ENCODE measurements at places on chromosomes 3 and 15. TPM values are rescaled to one million over a fixed set of nuclear protein-coding genes. Genes with fewer than 3 reads are reported as not detected.

- no peaks in the 10 kb centered on the region for H3K4me1 ChIP-seq
- H3K27me3 ChIP-seq: no peaks in the 10 kb centered on the region
- H3K27ac ChIP-seq: peak overlapping the region; percentile 63
- no peak for DNase-seq
- no peak overlapping the region for H3K4me3 ChIP-seq
- H3K36me3 ChIP-seq: peaks cover 10% of the 10 kb centered on the region
Measured at GRCh38 chr3:52841211-52841980, 6.6 kb upstream of the MUSTN1 start.

DNA sequence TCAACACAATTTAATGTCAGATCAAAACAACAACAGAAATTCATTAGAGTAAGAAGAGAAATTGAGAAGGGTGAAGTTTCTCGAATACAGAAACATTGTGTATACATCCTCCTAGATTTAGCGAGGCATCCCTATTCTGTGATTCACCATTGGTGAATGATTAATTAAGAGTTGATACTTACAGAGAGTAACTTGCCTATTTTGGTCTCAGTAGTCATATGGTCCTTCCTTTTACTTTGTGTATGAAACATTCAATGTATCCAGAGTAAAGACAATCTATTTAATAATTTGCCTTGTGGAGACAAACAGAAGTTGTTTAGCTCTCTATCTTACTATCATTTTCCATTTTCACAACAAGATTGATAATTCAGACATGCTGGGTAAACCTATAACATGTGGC is 432.0 kb downstream of the ZPLD1 start:
- no peak overlapping the region for H3K4me3 ChIP-seq
- no peak overlapping the region for H3K27ac ChIP-seq
- no peaks in the 10 kb centered on the region for H3K36me3 ChIP-seq
- no peaks in the 10 kb centered on the region for H3K4me1 ChIP-seq
- no peaks in the 10 kb centered on the region for H3K27me3 ChIP-seq
- DNase-seq: no peak

DNA sequence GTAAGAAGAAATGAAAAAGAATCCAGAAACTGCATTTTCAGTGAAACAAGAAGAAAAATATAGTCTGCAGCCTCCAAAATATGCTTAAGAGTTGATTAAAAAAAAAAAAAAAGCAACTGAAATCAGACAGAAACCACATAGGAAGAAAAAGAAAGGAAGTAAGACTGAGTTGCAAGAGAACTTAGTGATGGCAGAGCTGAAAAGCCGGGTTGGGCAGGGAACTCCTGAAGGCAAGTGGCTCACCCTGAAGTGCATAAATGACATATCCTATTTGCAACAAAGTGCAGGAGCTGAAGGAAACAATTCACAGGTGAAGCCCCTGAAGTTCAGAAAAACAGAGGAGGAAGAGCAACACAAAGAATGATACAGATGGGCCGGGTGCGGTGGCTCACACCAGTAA is 108.8 kb upstream of the SLC25A36 start:
- peaks cover 10% of the 10 kb centered on the region for H3K4me1 ChIP-seq
- no peak overlapping the region for H3K4me3 ChIP-seq
- no peak overlapping the region for H3K27ac ChIP-seq
- DNase-seq: no peak

- H3K4me1 ChIP-seq: peaks cover 23% of the 10 kb centered on the region
- no peak for DNase-seq
- peaks cover 9% of the 10 kb centered on the region for H3K36me3 ChIP-seq
- H3K27me3 ChIP-seq: peaks cover 10% of the 10 kb centered on the region
- H3K4me3 ChIP-seq: no peak overlapping the region
- H3K27ac ChIP-seq: no peak overlapping the region
Measured at GRCh38 chr15:64623347-64623996, 151.9 kb downstream of the RBPMS2 start.

DNA sequence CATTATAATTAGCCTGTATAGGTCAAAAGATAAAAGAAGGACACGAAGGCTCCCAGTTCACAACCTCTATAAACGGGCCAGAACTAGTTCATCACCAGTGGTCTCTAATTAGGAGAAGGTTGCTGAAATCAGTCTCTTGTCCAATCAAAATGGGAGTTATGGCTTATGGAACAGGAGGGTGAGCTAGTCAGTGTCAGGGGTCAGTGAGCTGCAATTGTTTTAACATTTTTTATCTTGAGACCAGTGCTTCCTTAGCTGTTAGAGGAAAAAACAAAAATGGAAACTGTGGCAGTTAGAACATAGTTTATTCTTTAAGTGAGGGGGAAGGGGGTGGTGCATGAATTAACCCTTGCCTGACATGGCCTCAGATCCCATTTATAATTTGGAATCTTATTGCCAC is 141.7 kb downstream of the KCNMB2 start:
- no peaks in the 10 kb centered on the region for H3K36me3 ChIP-seq
- DNase-seq: no peak
- H3K4me3 ChIP-seq: no peak overlapping the region
- no peaks in the 10 kb centered on the region for H3K27me3 ChIP-seq

The CACNA1D gene
- 3.6 TPM for total RNA-seq

The TGM5 gene
- total RNA-seq: not detected

GRCh38 chr3:32820971-32821685 is 3.3 kb downstream of the TRIM71 start:
- peaks cover 65% of the 10 kb centered on the region for H3K36me3 ChIP-seq
- peaks cover 48% of the 10 kb centered on the region for H3K4me1 ChIP-seq
- no peak for DNase-seq
- H3K4me3 ChIP-seq: peak overlapping the region; percentile 100

GRCh38 chr3:52136513-52136912 is 17.7 kb downstream of the POC1A start:
- DNase-seq: no peak
- H3K27ac ChIP-seq: 0 out of 2 replicates have a peak overlapping the region, but pooled peaks have one; percentile 21
- no peak overlapping the region for H3K4me3 ChIP-seq
- H3K36me3 ChIP-seq: peaks cover 21% of the 10 kb centered on the region
- no peaks in the 10 kb centered on the region for H3K27me3 ChIP-seq
- no peaks in the 10 kb centered on the region for H3K4me1 ChIP-seq

The MGLL gene
- total RNA-seq: 0.94 TPM

The GPR176 gene
- 131 TPM for total RNA-seq

The TTC21A gene
- total RNA-seq: 3.8 TPM

DNA sequence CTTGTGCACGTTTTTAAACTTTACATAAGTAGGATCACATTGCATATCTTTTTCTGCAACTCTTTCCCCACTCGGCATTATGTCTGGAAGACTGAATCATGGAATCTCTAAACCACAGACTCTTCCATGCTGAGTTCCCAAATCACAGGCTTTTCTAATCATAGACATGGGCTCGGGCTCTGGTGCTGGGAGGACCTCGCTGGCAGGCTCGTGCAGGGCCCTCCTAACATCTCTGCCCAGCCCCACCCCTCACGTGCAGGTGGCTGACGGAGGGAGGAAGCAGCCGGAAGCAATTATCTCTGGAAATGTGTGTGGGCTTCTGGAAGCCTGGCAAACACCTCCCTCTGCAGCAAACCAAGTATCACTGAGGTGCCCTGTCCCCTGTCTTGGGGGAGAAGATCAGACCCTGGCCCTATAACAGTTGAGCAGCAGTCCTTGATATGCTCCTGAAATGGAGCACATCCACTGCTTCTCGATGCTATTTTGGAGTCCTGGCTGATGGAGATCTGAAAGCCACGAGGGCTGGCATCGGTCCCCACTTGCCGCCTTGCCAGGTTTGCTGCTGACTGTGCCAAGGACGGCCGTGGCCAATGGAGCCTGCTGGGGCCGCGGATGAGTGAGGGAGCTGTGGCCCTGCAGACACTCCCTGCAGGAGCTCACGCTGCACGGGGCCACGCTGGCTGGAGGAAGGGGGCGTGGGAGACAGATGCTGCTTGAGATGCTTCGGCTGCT is 4.4 kb upstream of the IQSEC1 start:
- no peaks in the 10 kb centered on the region for H3K36me3 ChIP-seq
- no peak for DNase-seq
- peaks cover 29% of the 10 kb centered on the region for H3K27me3 ChIP-seq
- no peak overlapping the region for H3K27ac ChIP-seq
- H3K4me1 ChIP-seq: peaks cover 9% of the 10 kb centered on the region

The FBXW12 gene
- total RNA-seq: 2.0 TPM

GRCh38 chr3:14902719-14903118 is 44.7 kb upstream of the NR2C2 start:
- H3K4me3 ChIP-seq: no peak overlapping the region
- H3K36me3 ChIP-seq: peaks cover 19% of the 10 kb centered on the region
- peaks cover 31% of the 10 kb centered on the region for H3K4me1 ChIP-seq
- H3K27me3 ChIP-seq: no peaks in the 10 kb centered on the region

- H3K4me3 ChIP-seq: no peak overlapping the region
- peaks cover 11% of the 10 kb centered on the region for H3K4me1 ChIP-seq
- no peaks in the 10 kb centered on the region for H3K27me3 ChIP-seq
Measured at GRCh38 chr3:155766206-155766605, 21.3 kb upstream of the PLCH1 start.

The KIF23 gene
- 87.8 TPM for total RNA-seq

The CLPX gene
- 57.9 TPM for total RNA-seq
